ENCODE measurements at places on chromosomes 2 and 18.

DNA sequence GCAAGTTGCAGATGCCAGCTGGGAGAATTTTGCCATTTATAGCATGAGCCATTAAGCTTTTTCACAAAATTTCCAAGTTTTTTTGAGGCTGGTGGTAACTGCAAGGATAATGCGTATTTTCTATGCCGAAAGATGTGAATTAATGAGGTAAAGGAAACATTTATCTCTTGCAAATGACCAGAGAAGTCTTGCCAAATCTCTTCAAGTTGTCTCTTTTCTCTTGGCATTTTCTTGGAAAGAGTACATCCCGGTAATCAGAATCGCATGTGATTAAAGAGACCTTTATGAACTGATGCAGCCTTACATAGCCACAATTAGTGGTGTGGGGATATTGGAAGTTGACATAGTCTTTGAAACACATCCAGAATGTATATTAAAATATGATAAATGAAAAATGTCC is 136.5 kb upstream of the MMADHC start:
- DNase-seq, result no peak

GRCh38 chr2:86634352-86634751 is 10.7 kb upstream of the RNF103 start:
- DNase-seq, result no peak

DNA sequence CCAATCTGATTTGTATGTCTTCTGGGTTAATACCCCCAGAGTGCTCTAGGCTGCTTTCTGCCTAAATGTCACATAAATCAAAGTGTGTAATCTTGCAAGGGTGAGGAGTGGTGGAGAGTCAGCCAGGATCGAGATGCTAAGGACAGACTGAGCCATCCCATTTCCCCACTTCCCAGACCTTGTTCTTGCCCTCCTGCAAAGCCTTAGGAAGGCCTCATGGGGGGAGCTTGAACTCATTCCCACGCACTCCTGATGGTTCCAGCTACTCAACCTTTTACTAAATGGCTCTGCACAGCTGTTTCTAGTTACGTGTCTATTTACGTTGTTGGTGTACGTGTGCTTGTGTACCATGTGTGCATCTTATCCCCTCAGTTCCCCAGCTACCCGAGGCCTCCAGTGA is 423.6 kb upstream of the TNP1 start:
- no peak for DNase-seq

DNA sequence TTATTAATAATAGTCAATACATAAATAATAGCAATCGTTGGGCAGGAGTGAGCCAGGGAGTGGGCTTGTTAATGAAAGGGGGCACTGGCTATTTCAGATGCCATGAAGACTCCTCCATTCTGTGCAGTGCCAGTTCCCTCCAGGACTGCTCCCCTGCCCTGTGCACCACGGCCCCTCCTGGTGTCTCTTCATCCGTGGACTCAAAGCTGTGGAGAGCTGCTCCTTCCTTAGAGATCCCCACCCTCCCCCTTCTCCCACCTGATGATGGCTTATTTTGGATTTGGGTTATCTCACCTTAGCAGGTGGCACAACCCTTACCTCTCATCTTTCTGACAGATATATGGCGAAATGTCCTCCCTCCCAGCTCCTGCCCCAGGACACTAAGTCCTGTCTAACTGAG is 3.1 kb upstream of the CELF4 start:
- no peak for DNase-seq

GRCh38 chr2:69344305-69344704 is 42.7 kb downstream of the GFPT1 start:
- DNase-seq, result no peak

- DNase-seq, result no peak
These were observed 49.7 kb upstream of the ABCA12 start for GRCh38 chr2:215188078-215188477.

DNA sequence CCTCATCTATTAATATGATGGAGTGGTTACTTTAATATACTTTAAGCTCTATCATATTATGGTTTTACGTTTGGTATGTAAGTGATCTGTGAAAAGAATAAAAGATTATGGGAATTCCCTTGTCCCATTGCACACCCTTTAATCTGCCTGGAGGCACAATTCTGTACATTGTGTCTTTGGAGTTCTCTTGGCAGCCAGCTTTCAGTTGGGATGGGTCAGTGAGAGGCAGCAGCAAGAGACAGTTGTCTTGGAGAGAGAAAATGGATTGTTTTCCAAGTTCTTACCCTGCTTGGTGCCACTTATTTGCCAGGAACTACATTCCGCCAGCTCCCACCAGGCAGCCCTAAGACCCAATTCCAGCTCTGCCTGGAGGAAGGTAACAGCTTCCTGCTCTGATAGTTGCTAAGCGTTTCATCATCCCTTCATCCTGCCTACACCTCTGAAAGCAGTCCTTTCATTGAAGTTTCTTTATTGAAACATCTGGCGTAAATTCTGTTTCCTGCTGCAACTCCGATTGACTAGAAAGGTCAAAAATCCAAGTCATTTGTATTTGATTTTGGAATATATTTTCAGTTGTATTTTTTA is 365.2 kb downstream of the AKAIN1 start:
- no peak for DNase-seq

DNA sequence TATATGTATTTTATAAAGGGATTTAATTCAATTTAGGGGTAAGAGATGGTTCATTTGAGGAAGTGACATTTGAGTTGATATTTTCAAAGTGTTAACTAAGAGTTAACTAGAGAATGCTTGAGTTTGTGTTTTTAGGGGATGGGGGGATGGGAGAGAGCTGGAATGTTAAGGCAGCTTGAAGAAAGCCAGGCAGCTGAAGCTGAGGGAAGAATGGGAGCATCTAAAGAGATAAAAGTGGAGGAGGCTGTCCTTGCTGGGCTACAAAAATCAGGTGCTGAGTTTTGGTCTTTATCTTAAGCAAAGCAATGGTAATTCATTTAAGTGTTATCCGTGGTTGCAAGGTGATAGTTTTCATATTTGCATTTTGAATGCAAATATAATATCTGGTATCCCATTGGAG is 9.2 kb downstream of the CHST9 start:
- DNase-seq, result no peak

- peak; percentile 32 for DNase-seq
These were observed 484 bp downstream of the ABCB6 start for GRCh38 chr2:219218217-219218731.

GRCh38 chr2:169002161-169002738 is 28.9 kb downstream of the ABCB11 start:
- no peak for DNase-seq

DNA sequence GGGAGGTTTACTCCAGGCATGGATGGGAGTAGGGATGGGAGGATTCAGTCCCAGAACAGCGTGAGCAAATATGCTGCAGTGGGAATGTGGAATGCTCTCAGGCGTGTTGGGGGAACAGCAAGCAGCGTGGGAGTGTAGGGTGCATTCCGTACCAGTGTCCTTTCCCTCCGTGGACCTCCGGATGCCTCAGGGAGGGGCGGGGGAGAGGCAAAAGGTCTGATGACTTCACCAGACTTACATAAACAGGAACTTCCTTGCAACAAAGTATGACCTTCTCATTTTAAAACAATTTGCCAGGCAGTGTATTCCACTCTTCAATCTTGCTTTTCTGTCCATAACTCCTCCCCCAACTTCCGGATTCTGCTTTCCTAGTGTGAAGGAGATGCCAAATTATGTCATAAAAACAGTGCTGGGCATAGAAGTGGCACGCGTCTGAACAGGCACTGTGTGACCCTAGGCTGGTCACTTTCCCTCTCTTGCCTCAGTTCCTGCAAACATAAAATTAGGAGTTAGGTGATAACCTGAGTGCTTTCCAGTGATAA is 36.9 kb downstream of the RPL37A start:
- no peak for DNase-seq

- DNase-seq, result no peak
These were observed 36.8 kb downstream of the GPC1 start for GRCh38 chr2:240472078-240472790.

GRCh38 chr18:77911971-77912605 is 662.4 kb downstream of the GALR1 start:
- no peak for DNase-seq

DNA sequence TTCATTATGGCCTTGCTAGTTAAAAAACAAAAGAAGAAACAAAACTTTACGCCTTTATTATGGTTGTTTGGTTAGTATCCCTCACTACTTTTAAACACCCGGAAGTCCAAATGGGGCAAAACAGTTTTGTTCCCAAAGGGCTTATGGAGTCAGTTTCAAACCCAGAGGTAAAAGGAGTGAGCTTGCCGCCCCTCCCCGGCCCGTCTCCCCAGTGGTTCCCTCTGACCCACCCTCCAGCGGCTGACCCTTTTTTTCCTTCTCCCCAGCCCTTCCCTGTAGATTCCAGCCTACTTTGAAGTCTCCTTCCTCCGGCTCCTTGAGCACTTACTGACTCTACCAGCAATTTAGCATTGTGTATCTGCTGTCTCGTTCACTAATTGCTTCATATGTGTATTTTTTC is 209.2 kb downstream of the ICOS start:
- no peak for DNase-seq

DNA sequence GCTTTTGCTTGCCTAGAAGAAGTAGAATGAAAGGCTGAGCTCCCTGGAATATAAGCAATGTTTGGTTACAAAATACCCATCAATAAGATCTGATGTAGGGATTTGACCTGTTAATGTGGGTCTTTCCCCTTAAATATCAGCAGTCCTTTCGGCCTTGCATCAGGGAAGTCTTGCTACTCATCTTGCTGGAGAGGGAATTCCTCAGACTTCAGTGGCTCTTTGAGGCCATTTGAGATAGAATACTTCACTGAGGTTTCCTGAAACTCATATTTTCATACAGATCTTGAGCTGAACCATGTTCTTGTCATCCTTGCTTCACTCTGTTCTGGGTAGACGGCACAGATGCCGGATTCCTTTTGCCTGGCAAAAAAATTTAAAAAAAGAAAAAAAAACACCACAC is 3.9 kb downstream of the TWIST2 start:
- no peak for DNase-seq

- DNase-seq, result no peak
These were observed 37.1 kb upstream of the COPS8 start for GRCh38 chr2:237048595-237048994.

- DNase-seq, result no peak
These were observed 37.7 kb downstream of the DOCK10 start for GRCh38 chr2:225004597-225004996.

DNA sequence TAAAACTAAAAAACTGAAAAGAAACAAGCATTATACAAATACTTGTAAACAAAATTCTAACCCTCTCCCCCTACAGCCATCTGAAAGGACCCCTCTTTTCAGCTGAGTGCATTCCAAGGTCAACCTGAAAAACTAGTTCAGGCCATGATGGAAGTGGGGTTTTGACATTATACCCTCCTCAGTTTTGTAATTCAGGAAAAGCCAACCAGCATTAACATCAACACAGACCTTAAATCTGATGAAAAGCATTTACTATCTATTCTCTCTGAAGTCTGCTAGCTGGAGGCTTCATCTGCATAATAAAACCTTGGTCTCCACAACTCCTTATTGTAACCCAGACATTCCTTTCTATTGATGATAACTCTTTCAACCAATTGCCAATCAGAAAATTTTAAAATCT is 302.2 kb downstream of the CNTNAP5 start:
- no peak for DNase-seq

GRCh38 chr2:239275044-239275685 is 125.7 kb downstream of the HDAC4 start:
- DNase-seq, result peak; percentile 67

GRCh38 chr18:23487738-23488570 is 15.4 kb upstream of the RMC1 start:
- DNase-seq, result no peak

- no peak for DNase-seq
These were observed 144.8 kb upstream of the RGPD4 start for GRCh38 chr2:107681936-107682335.

- DNase-seq, result no peak
These were observed 34.9 kb downstream of the BCL2L11 start for GRCh38 chr2:111155610-111156009.

Data from stimulated activated CD4-positive, alpha-beta T cell treated with anti-CD3 and anti-CD28 coated beads, Interleukin-12 subunit alpha, Interleukin-12 subunit beta, amount 100 ng/mL, for 4 hours (primary cell).